Thyroid gland (tissue), 4 donors: ENCODE measurements at places on chromosomes 7 and 10.

DNA sequence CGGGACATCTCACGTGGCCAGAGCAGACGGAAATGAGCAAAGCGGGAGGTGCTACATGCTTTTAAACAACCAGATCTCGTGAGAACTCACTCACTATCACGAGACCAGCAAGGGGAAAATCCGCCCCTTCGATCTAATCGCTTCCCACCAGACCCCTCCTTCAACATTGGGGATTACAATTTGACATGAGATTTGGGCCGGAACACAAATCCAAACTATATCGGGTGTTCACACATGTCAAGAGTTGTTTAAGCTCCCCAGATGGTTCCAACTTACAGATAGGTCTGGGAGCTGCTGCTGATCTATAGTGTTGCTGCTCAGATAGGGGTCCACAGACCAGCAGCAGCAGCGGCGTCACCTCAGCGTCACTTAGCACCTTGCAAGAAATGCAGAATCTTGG lies 194.9 kb downstream of the GPAM start:
- H3K4me1 ChIP-seq = no peaks in the 10 kb centered on the region
- H3K4me3 ChIP-seq = no peak overlapping the region
- no peaks in the 10 kb centered on the region for H3K36me3 ChIP-seq
- no peak for DNase-seq
- no peak overlapping the region for H3K27ac ChIP-seq

DNA sequence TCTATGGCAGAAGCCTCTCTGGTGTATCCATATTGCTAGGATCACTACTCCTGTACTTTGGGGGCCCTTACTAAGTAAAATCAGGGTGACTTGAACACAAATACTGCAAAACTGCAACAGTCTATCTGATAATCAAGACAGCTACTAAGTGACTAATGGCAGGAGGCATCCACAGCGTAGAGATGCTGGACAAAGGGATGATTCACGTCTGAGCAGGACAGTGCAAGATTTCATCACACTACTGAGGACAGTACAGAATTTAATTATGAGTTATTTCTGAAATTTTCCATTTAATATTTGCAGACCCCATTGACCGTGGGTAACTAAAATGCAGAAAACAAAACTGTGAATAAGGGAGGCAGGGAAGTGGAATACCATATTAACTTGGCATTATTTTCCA lies 10.4 kb downstream of the CUL2 start:
- no peaks in the 10 kb centered on the region for H3K27me3 ChIP-seq
- DNase-seq = no peak
- H3K27ac ChIP-seq = no peak overlapping the region
- no peaks in the 10 kb centered on the region for H3K36me3 ChIP-seq
- H3K4me3 ChIP-seq = no peak overlapping the region

DNA sequence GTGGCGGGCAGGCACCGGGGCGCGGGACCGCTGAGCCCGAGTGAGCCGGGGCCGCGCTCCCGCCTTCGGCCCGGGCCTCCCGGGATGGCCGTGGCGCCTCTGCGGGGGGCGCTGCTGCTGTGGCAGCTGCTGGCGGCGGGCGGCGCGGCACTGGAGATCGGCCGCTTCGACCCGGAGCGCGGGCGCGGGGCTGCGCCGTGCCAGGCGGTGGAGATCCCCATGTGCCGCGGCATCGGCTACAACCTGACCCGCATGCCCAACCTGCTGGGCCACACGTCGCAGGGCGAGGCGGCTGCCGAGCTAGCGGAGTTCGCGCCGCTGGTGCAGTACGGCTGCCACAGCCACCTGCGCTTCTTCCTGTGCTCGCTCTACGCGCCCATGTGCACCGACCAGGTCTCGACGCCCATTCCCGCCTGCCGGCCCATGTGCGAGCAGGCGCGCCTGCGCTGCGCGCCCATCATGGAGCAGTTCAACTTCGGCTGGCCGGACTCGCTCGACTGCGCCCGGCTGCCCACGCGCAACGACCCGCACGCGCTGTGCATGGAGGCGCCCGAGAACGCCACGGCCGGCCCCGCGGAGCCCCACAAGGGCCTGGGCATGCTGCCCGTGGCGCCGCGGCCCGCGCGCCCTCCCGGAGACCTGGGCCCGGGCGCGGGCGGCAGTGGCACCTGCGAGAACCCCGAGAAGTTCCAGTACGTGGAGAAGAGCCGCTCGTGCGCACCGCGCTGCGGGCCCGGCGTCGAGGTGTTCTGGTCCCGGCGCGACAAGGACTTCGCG lies 534 bp downstream of the FZD9 start:
- H3K4me1 ChIP-seq = peaks cover 3% of the 10 kb centered on the region
- no peaks in the 10 kb centered on the region for H3K36me3 ChIP-seq
- no peak overlapping the region for H3K27ac ChIP-seq
- no peak for DNase-seq

GRCh38 chr10:98060079-98060478 lies 29.7 kb upstream of the CRTAC1 start:
- H3K4me1 ChIP-seq = no peaks in the 10 kb centered on the region
- no peak for DNase-seq
- H3K36me3 ChIP-seq = no peaks in the 10 kb centered on the region
- no peaks in the 10 kb centered on the region for H3K27me3 ChIP-seq
- no peak overlapping the region for H3K4me3 ChIP-seq

DNA sequence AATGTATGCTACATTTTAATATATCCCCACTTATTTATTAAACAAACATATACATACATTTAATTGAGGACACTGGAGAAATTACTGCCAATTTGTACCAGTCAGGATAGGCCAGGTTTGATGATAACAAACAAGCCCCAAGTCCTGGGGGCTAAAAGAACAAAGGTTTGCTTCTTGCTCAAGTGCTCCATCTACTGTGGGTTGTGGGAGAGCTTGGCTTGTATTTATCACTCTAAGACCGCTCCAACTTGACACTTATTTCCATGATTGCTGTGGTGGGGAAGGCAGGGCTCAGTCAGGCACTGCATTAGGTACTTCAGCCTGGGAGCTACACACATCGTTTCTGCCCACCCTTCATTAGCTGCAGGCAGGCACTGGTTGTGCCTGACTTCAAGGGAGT lies 136.6 kb upstream of the ZNF32 start:
- DNase-seq = no peak
- no peaks in the 10 kb centered on the region for H3K4me1 ChIP-seq
- H3K36me3 ChIP-seq = no peaks in the 10 kb centered on the region
- no peak overlapping the region for H3K27ac ChIP-seq
